ENCODE measurements at places on chromosomes 4 and X.
A peak's percentile ranks its signal among the peaks of the same experiment; 100 is the strongest.

DNA sequence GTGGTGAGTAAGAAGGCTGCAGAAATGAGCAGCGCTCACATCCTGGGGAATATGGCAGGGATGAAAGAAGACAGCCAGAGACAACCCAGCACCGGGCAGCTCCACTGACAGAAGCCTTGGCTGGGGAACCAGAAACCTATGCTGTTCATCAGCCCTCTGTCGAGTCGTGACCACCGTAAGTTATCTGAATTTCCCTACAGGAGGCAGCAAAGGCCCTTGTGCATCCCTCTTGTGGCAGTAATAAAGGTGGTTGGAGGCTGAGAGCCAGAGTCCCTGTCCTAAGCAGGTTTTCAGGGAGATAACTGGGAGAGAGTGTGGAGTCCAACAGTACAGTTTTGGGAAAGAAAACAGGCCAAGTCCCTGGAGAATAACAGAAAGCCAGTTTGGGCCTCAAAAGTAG is 194.0 kb upstream of the BOD1L1 start:
- no peak for DNase-seq

- no peak for DNase-seq
Measured at GRCh38 chr4:143281507-143282190, 55.0 kb upstream of the GAB1 start.

GRCh38 chr4:153531000-153531358 is 64.8 kb downstream of the TMEM131L start:
- DNase-seq: no peak

DNA sequence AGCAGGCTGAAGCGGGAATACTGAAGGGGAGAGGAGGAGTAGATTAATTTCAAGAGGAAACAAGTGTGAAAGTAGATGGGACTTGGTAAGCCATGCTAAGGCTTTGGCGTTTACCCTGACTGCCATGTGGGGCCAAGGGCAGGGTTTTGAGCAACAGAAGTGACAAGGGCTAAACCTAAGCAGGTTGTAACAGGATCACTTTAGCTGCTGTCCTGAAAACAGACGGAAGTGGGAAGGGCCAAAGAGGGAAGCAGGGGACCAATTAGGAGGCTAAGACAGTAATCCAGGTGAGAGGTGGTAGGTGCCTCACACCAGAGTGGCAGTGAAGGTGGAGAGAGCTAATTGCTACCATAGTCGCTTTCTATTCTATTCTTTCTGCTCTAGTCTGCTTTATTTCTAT is 166.5 kb downstream of the PJA1 start:
- DNase-seq: no peak

- DNase-seq: no peak
Measured at GRCh38 chrX:151393514-151393913, 3.5 kb upstream of the VMA21 start.

- no peak for DNase-seq
Measured at GRCh38 chr4:84786478-84786877, 180.0 kb downstream of the WDFY3 start.

DNA sequence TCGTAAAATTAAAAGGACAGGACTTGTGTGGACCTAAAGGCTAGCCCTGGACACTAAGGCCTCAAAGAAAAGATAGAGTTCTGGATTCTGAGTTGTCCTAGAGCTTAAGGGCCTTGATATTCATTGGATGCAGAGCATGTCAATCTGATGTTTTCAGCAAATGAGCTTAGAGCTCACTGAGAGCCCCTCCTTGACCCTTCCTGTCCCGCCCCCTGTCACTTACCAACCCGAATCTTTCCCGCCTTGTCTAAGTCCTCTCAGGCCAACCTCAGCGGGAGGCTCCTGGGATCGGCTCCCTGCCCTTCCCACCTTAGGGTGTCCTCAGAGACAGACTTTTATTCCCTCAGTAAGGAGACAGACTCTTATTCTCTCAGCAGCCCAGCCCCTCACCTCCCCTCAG is at the start of gene CT47C1:
CT47C1 (plus strand) TSS at position 250 of the 400 bp plus-strand sequence. CDS start 233 bp downstream, outside the sequence.
- DNase-seq: no peak

GRCh38 chr4:182758273-182758672 is 158.9 kb downstream of the DCTD start:
- no peak for DNase-seq

DNA sequence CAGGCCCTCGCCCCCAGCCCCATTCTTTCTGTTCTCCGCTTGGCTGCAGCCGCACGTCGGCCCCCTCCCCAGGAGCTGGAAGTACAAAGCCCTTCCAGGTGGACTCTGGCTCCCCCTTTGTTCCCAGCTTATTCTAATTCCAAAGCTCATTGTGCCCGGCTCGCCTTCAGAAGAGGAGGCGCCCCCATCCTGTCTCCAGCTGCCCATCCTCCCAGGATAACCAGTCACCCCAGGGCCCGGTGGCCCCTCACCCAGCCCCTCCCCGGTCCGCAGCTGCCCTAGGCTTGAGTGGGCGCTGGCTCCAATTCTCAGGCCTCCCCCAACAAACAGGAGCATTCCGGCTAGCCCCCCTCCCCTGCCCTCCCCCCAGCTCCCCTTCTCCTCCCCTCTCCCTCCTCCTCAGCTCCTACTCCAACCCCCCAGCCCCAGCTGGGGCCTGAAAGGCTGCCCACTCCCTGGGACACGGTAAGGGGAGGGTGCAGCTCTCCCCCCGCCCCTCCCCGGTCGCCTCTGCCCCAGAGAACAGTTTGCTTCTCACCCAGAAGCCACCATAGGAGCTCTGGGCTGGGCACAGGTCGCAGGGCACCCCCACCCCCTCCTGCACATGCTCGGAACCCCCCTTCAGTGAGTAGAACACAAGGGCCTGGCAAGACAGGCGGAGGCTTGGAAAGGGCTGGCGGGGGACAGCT is 3.1 kb upstream of the SLC6A8 start:
- DNase-seq: peak; percentile 13

DNA sequence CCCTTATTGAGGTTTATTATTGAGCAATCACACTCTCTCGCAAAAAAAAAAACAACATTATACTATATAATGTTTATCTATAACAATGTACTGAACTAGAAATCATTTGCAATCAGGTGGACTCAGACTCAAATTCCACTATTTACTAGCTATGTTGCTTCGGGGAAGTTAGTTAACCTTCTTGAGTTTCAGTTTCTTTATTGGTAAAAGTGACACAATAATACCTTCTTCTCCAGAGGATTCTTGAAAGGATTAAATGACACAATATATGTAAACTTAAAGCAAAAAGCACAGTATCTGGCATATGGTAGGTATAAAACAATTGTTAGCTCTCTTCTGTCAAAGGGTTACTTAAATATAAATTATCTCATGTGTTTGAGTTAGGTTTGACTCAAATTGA is 31.5 kb upstream of the HDAC8 start:
- no peak for DNase-seq

DNA sequence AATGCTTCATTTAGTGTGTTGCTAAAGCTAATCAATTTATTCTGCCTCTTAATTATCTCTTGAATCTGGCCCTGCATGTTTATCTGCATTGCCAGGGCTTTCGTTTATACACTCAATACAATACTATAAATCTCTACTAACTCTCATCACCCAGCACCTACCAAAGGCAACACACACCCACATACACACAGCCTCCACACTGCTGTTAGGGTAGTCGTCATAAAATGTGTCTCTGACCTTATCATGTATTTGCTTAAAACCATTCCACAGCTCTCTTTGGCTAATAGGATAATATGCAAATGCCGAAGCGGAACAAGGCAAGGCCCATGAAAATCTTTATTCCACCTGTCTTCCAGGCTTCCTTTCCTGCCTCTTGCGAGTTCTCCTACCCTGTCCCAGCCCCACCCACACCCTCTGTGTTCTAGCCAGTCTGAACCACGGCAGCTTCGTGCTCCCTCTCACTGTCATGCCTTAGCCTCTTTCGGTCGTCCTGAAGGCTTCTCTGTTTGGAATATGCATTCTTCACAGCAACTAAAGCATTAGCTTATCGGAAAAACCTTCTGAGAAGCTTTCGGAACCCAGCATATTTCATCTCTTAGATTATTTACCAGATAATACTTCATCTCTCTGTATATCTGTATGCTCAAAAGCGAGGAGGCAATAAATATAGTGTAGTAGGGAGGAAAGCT is 333.5 kb downstream of the TENM3 start:
- DNase-seq: no peak

DNA sequence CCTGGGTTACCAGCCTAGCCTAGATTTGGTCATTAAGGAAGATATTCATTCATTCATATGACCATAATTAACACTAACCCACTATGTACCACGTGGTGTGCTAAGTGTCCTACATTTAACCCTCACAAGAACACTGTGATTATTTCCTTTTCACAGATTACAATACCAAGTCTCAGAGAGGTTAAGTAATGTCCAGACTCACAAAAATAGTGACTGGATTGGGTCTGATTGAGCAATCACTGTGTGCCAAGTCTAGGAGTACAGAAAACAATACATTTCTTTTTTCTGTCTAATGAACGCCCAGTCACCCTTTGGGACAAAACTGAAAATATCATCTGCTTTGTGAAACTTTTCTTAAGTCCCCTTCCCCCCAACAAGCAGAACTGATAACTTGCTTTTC is 7.6 kb upstream of the DLG3 start:
- no peak for DNase-seq

DNA sequence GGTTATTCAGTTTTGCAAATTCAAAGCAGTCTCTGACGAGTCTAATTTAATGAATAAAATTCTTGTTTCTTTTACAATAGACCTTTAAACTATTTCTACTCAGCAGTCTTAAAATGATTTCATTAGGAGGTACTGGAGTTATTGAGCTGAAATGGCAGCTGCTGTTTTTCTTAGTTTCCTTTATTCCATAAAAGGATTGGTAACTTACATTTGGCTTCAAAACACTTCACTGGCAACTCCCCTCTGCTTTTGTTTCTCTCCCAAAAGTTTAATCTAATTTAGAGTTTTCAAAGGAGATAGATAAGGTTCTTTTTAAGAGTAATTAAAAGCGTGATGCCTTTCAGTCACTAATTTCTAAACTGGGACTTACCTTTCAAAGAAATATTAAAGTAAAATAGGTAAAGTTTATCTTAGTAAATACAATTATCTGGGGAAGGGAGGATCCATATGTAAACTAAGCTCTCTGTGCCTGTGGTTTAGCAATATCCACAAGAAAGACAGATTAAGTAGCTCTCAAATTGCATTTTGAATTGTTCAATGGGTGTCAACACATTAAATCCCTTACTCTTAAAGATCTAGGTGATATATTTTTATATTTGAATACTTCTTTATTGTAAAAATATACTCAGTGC is 17.1 kb upstream of the PCDH10 start:
- no peak for DNase-seq

- DNase-seq: no peak
Measured at GRCh38 chrX:143363419-143363818, 153.9 kb downstream of the SPANXN3 start.

DNA sequence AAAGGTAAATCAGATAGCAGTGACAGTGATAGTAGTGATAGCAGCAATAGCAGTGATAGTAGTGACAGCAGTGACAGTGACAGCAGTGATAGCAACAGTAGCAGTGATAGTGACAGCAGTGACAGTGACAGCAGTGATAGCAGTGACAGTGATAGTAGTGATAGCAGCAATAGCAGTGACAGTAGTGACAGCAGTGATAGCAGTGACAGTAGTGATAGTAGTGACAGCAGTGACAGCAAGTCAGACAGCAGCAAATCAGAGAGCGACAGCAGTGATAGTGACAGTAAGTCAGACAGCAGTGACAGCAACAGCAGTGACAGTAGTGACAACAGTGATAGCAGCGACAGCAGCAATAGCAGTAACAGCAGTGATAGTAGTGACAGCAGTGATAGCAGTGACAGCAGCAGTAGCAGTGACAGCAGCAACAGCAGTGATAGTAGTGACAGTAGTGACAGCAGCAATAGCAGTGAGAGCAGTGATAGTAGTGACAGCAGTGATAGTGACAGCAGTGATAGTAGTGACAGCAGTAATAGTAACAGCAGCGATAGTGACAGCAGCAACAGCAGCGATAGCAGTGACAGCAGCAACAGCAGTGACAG is 6.1 kb downstream of the DSPP start:
- DNase-seq: no peak

- no peak for DNase-seq
Measured at GRCh38 chr4:96103086-96103485, 263.2 kb downstream of the PDHA2 start.

DNA sequence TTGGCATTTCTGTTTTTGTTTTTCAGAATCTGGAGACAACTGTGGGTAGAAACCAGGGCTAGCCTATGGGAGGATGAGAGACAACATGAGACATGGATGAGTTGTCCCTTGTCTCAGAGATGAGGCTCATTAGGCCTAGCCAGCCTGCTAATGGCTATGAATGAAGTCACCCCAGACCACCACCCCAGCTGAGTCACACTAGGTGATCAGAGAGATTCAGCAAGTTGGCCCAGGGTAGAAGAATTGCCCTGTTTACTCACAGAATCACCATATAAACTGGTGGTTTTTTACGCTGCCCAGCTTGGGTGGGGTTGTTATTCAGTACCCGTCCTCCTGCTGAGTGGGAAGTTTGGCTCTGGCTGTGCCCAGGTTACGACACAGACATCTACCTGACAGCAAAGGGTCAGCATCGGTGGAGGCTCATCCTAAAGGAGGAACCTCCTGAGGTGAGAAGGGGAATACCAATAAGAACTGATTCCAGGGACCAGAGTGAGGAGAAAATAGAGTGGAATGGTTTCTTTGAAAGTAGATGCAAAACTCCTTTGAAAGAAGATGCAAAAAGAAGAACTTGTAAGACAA is 17.2 kb upstream of the ARSJ start:
- no peak for DNase-seq

- DNase-seq: no peak
Measured at GRCh38 chr4:42048394-42048793, 58.1 kb downstream of the SLC30A9 start.

- no peak for DNase-seq
Measured at GRCh38 chr4:102218656-102219055, 126.6 kb downstream of the SLC39A8 start.

GRCh38 chr4:11475871-11476270 is 47.2 kb upstream of the HS3ST1 start:
- no peak for DNase-seq

DNA sequence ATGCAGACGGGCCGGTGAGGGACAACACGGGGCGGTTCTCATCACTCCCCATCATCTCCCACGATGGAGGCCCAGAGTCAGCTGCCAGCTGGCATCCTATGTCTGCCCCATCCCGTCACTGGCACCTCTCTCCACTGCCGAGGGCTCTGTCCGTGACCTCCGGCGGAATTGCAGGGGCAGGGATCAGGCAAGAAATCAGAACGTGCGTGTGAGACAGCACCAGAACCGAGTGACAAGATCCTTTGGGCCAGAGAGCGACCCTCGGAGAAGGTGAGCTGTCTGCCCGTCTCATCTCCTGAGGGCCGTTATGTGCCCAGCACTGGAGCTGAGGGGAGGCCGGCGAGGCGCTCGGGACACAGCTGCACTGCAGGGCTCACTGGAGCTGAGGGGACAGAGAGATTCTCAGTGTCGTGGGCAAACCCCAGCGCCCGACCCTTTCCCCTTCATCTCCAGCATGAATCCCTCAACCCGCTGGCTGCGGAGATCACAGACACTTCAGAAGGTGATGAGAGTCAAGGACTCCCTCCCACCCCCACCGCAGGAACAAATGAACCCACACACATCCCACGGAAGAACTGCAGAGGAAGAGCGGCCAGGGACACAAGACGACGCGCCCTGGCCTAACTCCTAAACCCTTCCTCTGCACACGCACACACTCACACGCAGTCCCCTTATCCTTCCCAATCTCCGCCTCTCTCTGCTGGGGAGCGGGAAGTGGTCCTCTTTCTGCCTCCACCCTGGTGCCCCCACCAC is 128.7 kb downstream of the AFAP1 start:
- peak; percentile 48 for DNase-seq

GRCh38 chr4:128294464-128294863 is 6.9 kb upstream of the PGRMC2 start:
- no peak for DNase-seq

Data from upper lobe of right lung (tissue), 1 donor.